HCT116 (cell line): ENCODE measurements at places on chromosomes 16 and 17. TPM values are rescaled to one million over a fixed set of nuclear protein-coding genes. Genes with fewer than 3 reads are reported as not detected.

Gene PIRT
- total RNA-seq = not detected

DNA sequence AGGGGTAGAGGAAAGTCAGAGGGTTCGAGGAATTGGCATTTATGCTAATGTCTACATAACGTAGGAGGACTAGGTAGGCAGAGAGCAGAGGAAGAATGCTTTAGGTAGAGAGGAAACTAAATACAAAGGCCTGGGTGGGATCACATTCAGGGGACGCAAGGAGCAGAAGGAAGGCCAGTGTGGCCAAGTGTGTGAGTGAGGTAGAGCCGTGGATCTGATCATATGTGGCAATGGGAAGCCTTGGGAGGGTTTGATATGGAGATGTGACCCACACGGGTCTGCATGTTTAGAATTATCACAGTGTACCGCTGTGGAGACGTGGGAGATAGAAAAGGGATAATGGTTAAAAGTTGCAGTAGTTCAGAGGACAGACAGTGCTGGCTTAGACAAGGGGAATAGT, 43.1 kb downstream of the HLF start:
- no peaks in the 10 kb centered on the region for H3K4me1 ChIP-seq
- H3K4me3 ChIP-seq = no peak overlapping the region
- no peaks in the 10 kb centered on the region for H3K27me3 ChIP-seq
- DNase-seq = no peak

Gene EPN3
- 17.8 TPM for total RNA-seq

Gene CD79B
- total RNA-seq = 0.59 TPM

- no peak overlapping the region for H3K4me3 ChIP-seq
- peaks cover 3% of the 10 kb centered on the region; the same call in 1 of the 2 replicates for H3K4me1 ChIP-seq
- H3K27ac ChIP-seq = no peak overlapping the region
- H3K27me3 ChIP-seq = no peaks in the 10 kb centered on the region
- H3K36me3 ChIP-seq = no peaks in the 10 kb centered on the region
Observed at GRCh38 chr17:76757256-76757655, 19.3 kb downstream of the MFSD11 start.
